ENCODE measurements at places on chromosomes 12 and 14. TPM values are rescaled to one million over a fixed set of nuclear protein-coding genes. Genes with fewer than 3 reads are reported as not detected.
A peak's percentile ranks its signal among the peaks of the same experiment; 100 is the strongest.

DNA sequence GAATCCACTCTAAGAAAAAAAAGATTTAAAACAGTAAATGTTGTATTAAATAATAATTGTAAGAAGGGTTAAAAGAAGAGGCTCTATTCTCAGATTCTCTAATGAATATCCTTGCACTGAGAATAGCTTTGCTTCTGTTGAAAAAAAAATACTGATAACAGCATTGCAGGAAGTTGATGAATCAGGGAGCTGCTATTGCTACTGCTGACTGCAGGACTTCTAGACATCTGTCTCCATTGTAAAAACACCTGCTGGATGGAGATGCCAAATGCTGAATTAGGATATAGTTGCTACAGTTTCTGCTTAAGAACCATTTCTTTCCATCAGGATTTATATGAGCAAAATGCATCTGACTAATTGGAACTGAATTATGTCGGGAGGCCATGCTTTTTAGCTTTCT lies 50.3 kb upstream of the ANP32D start:
- H3K4me3 ChIP-seq: no peak overlapping the region
- H3K27ac ChIP-seq: no peak overlapping the region
- H3K27me3 ChIP-seq: no peaks in the 10 kb centered on the region
- no peaks in the 10 kb centered on the region for H3K36me3 ChIP-seq
- no peaks in the 10 kb centered on the region for H3K4me1 ChIP-seq

The GUCY2C gene
- not detected for total RNA-seq

The MYL2 gene
- not detected for total RNA-seq

GRCh38 chr14:42671636-42672035 lies 1065.0 kb downstream of the LRFN5 start:
- H3K4me3 ChIP-seq: no peak overlapping the region
- no peak for DNase-seq
- no peaks in the 10 kb centered on the region for H3K4me1 ChIP-seq
- no peaks in the 10 kb centered on the region for H3K27me3 ChIP-seq

DNA sequence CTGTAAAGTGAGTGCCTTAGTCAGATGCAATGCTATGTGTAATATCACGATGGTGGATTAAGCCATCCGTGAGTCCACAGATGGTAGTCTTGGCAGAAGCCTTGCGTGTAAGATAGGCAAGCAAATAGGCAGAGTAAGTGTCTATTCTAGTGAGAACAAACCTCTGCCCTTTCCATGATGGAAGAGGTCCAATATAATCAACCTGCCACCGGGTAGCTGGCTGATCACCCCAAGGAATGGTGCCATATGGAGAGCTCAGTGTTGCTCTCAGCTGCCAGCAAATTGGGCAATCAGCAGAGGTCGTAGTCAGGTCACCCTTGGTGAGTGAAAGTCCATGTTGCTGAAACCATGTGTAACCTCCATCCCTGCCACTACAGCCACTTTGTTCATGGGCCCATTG lies 371.2 kb upstream of the LRFN5 start:
- no peaks in the 10 kb centered on the region for H3K4me1 ChIP-seq
- H3K27me3 ChIP-seq: no peaks in the 10 kb centered on the region
- H3K4me3 ChIP-seq: no peak overlapping the region
- H3K27ac ChIP-seq: no peak overlapping the region
- H3K36me3 ChIP-seq: no peaks in the 10 kb centered on the region

- H3K27me3 ChIP-seq: no peaks in the 10 kb centered on the region
- no peak for DNase-seq
- H3K27ac ChIP-seq: no peak overlapping the region
Observed at GRCh38 chr12:97211416-97211930, 251.1 kb upstream of the RMST start.

DNA sequence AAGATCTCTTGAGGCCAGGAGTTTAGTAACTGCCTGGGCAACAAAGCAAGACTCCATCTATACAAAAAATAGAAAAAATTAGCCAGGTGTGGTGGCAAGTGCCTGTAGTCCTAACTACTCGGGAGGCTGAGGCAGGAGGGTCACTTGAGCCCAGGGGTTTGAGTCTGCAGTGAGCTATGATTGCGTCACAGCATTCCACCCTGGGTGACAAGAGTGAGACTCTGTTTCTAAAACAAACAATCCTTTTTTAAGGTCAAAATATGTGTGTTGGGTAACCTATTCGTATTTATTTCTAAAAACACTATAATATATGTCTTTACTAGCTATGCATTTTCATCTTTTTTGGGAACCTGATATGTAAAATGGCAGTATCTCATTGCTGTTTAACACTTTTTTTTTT lies 7.4 kb downstream of the FBXO21 start:
- no peaks in the 10 kb centered on the region for H3K27me3 ChIP-seq
- no peaks in the 10 kb centered on the region for H3K36me3 ChIP-seq
- no peak overlapping the region for H3K27ac ChIP-seq
- H3K4me3 ChIP-seq: no peak overlapping the region
- H3K4me1 ChIP-seq: no peaks in the 10 kb centered on the region

DNA sequence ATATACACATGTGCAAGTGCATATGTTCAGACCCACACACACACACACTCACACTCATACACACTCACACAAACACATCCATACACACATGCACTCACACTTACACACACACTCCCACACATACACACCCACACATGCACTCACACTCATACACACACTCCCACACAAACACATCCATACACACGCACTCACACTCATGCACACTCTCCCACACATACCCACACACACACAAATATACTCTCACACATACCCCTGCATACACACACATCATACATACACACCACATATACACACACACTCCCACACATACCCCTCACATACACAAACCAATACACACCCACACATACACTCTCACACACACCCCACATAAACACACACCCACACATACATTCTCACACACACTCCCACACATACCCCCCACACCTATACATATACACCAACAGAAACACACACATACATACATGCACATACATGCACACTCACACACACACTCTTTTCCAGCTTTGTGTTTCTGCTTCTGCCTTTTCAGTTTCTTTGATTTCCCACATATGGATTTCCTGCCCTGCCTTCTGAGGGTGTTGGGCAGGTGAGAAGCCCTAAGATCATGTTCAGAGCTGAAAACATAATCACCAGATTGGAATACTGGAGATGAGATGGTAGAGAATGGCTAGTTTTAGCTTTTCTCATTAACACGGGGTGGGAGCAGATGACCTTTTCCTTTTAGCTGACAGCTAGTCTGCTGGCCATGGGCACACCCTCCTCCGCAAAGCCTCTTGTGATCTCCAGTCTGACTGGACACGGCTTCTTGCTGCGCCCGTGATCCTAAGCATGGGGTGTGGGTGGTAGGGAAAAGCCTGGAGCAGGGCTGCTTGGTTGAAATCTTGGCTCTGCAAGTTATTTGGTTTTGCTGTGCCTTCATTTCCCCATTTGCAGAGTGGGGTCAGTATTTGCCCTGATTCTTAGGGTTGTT lies 214.0 kb downstream of the CHST11 start:
- peaks cover 16% of the 10 kb centered on the region for H3K4me1 ChIP-seq
- no peaks in the 10 kb centered on the region for H3K36me3 ChIP-seq
- no peak overlapping the region for H3K4me3 ChIP-seq

The NEMP1 gene
- total RNA-seq: 1.5 TPM

DNA sequence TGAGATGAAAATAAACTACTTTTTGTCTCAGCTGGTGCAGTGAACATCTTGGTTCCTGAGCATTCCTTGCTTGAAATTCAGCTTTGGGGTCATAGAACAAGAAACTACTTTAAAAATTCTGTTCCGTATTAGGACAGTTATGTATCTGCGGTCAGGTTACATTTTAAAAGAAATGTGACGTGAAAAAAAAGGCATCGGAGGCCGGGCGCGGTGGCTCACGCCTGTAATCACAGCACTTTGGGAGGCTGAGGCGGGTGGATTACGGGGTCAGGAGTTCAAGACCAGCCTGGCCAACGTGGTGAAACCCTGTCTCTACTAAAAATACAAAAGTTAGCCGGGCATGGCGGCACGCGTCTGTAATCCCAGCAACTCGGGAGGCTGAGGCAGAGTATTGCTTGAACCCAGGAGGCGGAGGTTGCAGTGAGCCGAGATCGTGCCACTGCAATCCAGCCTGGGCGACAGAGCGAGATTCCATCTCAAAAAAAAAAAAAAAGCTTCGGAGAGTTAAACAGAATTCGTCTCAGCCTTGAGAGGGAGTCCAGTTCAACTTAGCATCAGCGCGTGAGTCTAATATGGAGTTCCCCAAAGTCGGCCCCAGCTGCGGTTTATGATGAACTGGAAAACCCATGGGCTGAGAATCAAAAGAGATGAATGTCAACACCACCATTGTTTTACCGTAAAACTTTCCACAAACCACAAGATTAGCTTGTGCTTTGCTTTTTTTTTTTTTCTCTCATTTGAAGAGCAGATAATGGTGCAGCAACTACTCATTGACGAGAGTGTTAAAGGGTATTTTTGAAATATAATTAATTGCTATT lies 2.1 kb upstream of the SLC2A13 start:
- no peaks in the 10 kb centered on the region for H3K27me3 ChIP-seq
- H3K36me3 ChIP-seq: no peaks in the 10 kb centered on the region
- no peaks in the 10 kb centered on the region for H3K4me1 ChIP-seq
- H3K27ac ChIP-seq: peak overlapping the region; percentile 94
- peak overlapping the region; percentile 94 for H3K4me3 ChIP-seq

- no peaks in the 10 kb centered on the region for H3K36me3 ChIP-seq
- H3K27ac ChIP-seq: no peak overlapping the region
- H3K4me1 ChIP-seq: no peaks in the 10 kb centered on the region
- no peaks in the 10 kb centered on the region for H3K27me3 ChIP-seq
Observed at GRCh38 chr12:110349514-110350151, 53.9 kb downstream of the ANAPC7 start.

- no peak overlapping the region for H3K27ac ChIP-seq
- DNase-seq: no peak
- no peaks in the 10 kb centered on the region for H3K27me3 ChIP-seq
Observed at GRCh38 chr12:77007476-77007875, 57.9 kb downstream of the E2F7 start.

GRCh38 chr12:131363841-131364495 lies 346.9 kb upstream of the SFSWAP start:
- no peaks in the 10 kb centered on the region for H3K4me1 ChIP-seq
- peak overlapping the region; percentile 7 for H3K27ac ChIP-seq
- no peaks in the 10 kb centered on the region for H3K27me3 ChIP-seq
- no peaks in the 10 kb centered on the region for H3K36me3 ChIP-seq

- DNase-seq: no peak
- H3K27me3 ChIP-seq: no peaks in the 10 kb centered on the region
- no peak overlapping the region for H3K4me3 ChIP-seq
- no peaks in the 10 kb centered on the region for H3K36me3 ChIP-seq
- H3K27ac ChIP-seq: no peak overlapping the region
- H3K4me1 ChIP-seq: no peaks in the 10 kb centered on the region
Observed at GRCh38 chr12:51620448-51620847, 29.4 kb downstream of the SCN8A start.

DNA sequence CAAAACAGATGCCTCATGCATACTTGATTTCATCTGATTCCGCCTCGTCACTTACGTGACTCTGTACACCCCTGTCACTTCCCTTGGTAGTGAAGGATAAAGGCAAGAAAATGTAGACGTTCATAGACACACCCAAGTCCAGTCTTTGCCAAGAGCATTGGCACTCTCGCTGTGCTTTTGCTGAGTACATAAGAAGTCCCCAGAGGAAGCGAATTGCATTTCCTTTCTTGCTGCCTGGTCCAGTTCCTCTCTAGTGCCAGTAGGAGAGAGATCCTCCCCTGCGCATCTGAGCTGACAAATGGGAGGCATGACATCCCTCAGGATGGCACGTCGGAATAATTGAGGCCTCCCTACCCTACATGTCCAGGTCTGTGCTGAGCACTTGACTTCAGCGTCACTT lies 21.3 kb upstream of the RIN3 start:
- no peaks in the 10 kb centered on the region for H3K4me1 ChIP-seq
- no peak for DNase-seq
- no peaks in the 10 kb centered on the region for H3K36me3 ChIP-seq
- no peak overlapping the region for H3K4me3 ChIP-seq

The TMTC1 gene
- 20.5 TPM for total RNA-seq

GRCh38 chr14:73589116-73589515 lies 2.6 kb upstream of the ACOT4 start:
- DNase-seq: no peak
- H3K27me3 ChIP-seq: no peaks in the 10 kb centered on the region
- H3K4me3 ChIP-seq: no peak overlapping the region
- no peak overlapping the region for H3K27ac ChIP-seq
- H3K4me1 ChIP-seq: no peaks in the 10 kb centered on the region

DNA sequence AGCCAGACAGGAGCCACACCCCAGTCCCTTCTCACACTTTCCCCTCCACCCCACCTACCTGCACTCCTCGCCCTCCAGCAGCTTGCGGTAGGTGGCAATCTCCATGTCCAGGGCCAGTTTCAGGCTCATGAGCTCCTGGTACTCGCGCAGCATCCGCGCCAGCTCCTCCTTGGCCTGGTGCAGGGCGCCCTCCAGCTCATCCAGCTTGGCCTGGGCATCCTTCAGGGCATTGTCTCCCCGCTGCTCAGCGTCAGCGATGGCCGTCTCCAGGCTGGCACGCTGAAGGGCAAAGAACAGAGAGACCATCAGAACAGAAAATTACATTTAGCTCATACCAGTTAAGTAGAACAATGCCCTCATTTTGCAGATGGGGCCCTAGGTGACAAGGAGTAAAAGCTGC lies 5.5 kb downstream of the KRT74 start:
- H3K4me1 ChIP-seq: no peaks in the 10 kb centered on the region
- no peak overlapping the region for H3K27ac ChIP-seq
- no peak for DNase-seq
- H3K36me3 ChIP-seq: no peaks in the 10 kb centered on the region
- H3K4me3 ChIP-seq: no peak overlapping the region

DNA sequence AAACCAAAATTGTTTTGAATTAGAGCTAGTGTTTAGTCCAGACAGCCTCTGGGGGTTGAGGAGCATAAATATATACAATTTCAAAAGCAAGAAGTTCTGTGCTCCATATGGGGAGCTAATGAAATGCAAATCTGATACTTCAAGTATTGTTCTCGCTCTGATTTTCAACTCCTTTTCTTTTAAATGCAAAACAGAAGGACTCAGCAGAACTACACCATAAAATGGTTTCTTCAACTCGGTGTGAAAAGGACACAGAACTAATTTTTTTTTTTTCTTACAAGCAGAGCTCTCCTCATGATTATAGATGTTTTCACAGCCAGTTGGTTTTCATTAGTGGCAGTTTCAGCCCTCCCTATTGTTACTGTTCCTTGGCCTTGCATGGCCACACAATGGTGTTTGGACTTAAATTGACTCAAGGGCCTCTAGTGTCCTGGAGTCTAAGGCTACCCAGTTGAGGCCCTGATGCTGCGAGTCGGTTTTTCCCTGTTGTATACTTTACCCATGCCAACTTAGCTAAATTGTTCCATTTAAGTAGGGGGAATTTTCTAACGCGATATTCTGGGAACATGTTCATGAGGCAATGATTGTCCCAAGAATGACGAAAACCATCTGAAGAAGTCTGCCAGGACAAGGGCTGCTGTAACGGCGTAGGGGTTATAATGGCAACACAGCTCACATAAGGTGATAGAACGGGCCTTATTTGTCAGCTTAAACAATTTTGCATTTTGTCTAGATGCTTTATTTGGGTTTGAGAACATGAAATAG lies 120.3 kb downstream of the GPR135 start:
- H3K27me3 ChIP-seq: no peaks in the 10 kb centered on the region
- H3K27ac ChIP-seq: no peak overlapping the region
- peaks cover 16% of the 10 kb centered on the region for H3K4me1 ChIP-seq
- H3K4me3 ChIP-seq: no peak overlapping the region
- no peak for DNase-seq

The KRT77 gene
- total RNA-seq: not detected

The GPRC5D gene
- total RNA-seq: not detected

The FITM1 gene
- 1.3 TPM for total RNA-seq

The PAX9 gene
- 0.98 TPM for total RNA-seq

The TOMM20L gene
- not detected for total RNA-seq

- DNase-seq: no peak
- H3K4me1 ChIP-seq: no peaks in the 10 kb centered on the region
- no peaks in the 10 kb centered on the region for H3K36me3 ChIP-seq
- H3K4me3 ChIP-seq: no peak overlapping the region
- H3K27ac ChIP-seq: no peak overlapping the region
Observed at GRCh38 chr12:101655393-101655792, 42.0 kb upstream of the CHPT1 start.
